ENCODE measurements at places on chromosomes 1 and 21.

DNA sequence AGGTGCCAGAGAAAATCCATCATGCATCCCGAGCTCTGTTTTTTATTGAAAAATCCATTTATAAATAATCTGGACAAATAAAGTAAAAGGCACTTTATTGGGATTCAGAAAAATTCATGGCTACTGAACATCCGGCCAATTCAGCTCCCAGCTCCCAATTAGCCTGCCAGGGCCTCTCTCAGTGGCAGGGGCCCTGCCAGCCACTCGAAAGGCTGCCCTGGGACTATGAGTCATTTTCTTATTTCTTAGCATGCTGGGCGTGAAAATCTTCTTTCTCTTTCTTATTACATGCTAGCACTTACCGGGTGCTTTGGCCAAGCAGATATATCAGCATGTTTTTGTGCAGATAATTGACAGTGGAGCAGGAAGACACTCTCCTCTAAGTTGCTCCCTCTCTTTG, 283.3 kb downstream of the CAMTA1 start:
- no peak for DNase-seq

GRCh38 chr21:36184545-36184944, 27.9 kb downstream of the DOP1B start:
- no peak for DNase-seq

DNA sequence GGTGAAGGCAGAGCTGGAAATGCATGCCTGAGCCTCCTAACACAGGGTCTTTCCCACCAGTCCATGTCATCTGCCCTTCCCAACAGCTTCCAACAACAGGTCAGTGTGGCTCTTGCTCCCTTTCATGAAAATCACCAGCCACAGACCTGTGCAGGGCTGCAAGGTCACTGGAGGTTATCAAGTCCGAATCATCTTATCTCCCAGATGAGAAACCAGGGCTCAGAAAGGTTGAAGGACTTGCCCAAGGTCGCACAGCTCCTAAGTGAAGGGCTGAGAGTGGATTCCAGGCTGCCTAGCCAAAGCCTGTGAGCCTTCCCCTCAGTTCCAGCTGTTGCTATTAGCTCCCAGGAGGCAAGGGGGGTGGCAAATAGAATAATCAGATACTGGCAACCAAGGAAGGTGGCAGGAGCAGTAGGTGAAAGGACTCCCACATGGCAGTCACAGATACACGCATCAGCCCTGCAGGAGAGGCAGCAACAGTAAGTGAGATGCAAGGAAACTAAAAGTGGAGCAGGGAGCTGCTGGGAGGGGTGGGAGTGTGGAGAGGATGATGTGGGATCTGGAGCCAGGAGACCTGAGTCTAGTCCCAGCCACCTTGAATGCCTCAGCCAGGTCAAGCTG, 74.2 kb downstream of the SSBP3 start:
- no peak for DNase-seq

GRCh38 chr1:237809099-237809498, 81.6 kb downstream of the ZP4 start:
- no peak for DNase-seq

DNA sequence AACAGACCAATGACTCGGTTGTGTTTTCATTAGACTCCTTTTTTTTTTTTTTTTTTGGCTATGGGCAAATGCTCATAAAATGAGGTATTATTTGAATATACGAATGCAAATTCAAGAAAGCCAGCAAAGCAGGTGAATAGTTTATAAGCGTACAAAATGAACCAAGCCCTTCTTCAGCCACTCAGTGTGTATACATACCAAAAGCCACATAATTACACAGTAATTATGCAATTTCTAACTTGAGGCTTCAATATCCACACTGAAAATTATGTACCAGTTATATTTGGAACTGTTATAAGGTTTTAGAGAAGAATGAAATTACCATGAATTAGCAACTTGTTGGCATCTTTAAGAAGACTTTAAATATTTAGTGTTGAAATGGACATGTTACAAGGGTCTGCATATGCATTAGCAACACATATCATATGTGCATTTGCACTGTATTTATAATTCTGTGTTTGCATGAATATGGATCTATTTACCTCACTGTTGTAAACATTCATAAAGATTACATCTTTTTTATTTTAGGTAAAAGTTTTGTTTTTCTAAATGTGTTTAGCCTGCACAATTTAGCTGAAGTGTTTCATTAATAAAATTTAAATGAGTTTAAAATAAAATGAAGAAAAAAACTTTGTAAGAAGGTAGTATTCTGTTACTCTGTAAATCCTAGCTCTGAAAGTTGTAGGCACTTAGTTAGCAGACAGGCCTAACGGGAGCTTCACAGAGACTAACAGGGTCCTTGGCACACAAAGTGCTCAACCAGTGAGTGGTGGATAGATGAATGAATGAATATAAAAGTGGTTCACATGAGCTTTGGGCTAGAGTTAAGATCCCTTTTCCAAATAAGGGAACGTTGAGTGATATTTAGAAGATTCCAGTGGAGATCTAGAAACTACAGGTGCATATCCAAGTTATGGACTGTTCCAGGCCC, 241.0 kb upstream of the NFIA start:
- DNase-seq: no peak

DNA sequence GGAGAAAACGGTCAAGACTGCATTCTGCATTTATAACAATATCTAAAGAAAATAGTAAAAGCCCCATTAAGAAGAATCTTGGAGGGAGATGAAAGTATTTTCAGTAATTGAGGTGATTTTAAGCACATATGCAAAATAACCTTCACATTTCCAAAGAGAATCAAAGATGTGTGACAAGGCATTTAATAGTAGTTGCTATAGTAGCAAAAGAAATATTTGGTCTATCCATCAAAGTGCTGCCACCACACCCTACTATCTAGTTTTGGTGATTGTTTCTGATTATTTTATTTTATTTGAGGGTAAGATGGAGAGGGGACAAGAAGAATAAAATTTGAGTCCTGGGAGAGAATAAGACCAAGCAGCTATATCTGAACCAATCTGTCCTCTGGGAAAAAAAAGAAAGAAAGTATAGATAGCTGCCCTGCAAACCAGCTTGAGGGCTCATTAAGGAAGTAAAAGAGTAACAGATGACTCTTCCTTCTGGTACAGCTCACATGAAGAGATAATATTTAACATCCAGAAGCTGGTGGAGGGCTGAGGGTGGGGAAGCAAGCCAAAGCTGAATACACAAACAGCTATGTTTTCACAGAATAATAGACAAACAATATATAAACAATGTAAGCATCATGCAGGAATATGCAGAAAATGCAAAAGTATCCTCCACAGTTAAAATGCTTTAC, 47.2 kb upstream of the RASAL2 start:
- DNase-seq: no peak

DNA sequence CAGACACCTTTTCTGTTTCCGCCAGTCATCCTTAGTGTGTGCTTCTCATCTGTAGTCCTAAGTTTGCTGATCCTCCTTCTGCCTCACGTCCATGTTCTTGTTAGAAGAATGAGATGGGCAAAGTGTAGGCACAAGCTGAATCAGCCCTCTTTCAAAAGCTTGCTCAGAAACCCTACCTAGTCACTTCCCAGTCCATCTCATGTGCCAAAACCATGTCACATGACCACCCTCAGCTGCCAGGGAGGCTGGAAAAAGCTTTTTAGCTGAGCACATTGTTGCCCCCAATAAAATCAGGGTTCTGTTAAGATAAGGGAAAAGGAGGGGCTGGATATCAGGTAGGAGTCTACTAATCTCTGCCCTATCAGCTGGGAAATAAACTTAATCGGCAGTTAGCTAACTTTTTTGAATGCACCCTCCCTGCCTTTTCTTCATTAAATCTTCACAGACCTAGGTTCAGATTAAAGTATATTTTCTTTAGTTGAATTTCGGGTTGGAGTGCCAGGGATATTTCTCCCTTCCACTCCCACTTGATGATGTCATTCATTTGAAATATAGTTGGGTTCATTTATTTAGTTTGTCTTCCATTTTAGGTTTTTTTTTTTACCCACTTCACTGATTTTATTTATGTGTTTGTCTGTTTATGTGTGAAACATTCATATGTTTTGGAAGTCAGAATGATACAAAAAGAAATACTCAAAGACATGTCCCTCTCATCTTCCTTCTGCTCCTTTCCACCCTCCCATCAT, 129.2 kb downstream of the ROR1 start:
- peak; percentile 55 for DNase-seq

GRCh38 chr1:66276218-66276617, 257.7 kb upstream of the SGIP1 start:
- DNase-seq: no peak

DNA sequence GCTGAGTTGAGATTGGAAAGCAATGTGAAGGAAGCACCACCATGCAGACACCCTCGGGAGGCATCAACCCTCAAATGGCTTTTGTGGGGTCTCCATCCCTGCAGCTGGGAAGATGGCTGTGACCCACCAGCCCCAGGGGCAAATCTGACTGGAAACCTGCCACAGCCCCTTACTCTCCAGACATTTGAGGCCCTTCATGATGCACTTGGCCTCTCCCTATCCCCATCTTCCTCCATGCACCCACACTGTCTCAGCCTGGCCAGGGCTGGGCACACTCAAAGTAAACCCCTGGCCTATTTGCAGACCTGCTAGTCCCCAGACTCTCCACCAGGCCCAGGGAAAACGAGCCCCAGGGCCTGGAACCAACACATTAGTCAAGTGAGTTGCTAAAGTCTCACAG, 205.2 kb downstream of the MATN1 start:
- no peak for DNase-seq

- peak; percentile 30 for DNase-seq
Observed at GRCh38 chr1:83818916-83819315, 180.0 kb downstream of the TTLL7 start.

GRCh38 chr1:181216591-181216994, 128.1 kb downstream of the IER5 start:
- no peak for DNase-seq

DNA sequence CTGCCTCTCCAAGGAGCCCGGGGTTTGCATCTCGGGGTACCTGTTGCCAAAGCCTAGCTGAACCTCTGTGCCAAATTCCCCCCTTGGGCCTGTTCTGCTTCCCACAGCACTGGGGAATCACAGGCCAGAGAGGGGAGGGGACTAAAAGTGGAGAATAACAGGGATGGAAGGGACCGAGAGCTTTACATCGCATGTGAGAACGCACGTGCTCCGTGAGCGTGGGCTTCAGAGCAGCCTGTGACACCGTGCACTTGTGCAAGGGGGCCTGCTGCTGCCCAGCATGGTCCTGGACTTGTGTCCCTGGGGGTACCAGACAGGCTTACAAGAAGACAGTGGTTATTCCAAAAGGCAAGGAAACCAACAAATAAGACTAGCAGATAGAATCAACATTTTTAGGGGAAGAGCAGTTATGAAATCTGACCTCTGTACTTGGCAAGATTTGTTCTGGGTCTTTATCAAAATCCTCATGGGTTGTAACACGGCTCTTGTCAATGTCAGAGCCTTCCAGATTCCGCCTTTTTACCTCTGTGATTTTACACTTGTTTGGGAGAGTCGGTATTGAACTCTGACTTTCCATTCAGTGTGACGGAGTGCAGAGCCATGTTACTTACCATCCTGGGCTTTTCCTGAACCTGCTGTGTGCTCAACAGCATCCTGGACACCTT, 36.2 kb upstream of the TNFRSF1B start:
- DNase-seq: no peak

DNA sequence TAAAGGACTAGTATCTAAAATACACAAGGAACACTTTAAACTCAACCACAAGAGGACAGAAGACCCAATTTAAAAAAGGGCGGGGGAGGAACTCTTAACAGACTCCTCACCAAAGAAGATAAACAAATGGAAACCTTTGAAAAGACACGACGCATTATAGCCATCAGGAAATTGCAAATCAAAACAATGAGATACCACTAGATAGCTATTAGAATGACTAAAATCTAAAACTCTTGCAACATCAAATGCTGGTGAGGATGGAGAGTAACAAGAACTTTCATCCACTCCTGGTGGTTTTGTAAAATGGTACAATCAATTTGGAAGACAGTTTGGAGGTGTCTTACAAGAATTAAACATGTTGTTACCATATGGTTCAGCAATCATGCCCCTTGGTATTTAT, 708.2 kb downstream of the BRINP3 start:
- DNase-seq: peak; percentile 17

- DNase-seq: no peak
Observed at GRCh38 chr1:156468693-156469345, 31.8 kb downstream of the MEF2D start.

DNA sequence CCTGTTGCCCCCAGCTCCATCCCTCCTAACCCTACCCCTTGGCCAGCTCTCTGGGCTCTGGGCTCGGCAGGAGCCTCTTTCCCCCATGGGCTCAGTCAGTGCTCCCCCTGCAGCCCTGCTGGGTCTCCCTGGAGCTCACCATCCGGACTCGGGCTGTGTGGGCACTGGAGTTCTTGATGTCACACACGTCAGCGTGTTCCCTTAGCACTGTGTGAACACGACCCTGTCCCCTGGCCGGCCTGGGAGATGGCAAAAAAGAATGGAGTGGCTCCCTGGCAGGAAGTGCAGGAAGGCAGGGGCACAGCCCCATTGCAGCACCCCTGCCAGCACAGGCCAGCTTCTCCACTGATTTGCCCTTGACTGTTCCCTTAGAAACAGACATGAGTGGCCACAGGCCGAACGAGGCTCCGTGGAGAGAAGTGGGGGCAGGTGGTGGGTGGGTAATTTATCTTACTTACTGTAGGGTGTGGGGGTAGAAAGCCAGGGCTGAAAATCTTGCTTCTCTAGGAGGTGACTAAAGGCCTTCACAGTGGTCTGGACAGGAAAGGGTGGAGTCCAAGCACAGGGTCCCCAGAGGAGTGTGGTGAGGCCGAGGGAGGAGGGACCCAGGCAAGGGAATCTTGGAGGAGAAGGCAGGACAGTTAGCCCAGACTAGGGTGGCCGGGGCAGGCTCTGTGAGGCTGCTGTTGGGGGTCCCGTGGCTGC, 381.7 kb upstream of the VAMP3 start:
- no peak for DNase-seq
